NCI-H1417 treated with DMSO at 0.1 percent for 48 hours (cell line): ENCODE measurements at places on chromosomes 16 and 17.

DNA sequence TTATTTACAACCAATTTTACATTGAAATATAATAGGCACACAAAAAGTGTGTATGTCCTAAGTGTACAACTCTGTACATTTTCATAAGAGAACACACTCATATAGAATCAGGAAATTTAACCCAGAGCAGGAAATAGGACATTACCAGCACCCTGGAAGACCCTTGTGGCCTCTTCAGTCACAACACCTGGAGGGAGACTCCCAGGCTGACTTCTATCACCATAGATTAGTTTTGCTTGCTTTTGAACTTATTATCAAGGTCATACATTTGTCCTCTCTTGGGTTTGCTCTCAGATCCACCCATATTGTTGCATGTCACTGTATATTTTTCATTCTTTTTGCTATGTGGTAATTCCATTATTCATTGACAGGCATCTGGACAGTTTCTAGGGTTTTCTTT lies 5.8 kb downstream of the RIPOR1 start:
- DNase-seq = no peak

- DNase-seq = no peak
These were observed 43.2 kb downstream of the TSC2 start for GRCh38 chr16:2090777-2091546.

GRCh38 chr17:38538906-38539305 lies 66.8 kb downstream of the SRCIN1 start:
- DNase-seq = peak; percentile 26

GRCh38 chr16:25893332-25893731 lies 201.6 kb downstream of the HS3ST4 start:
- no peak for DNase-seq

DNA sequence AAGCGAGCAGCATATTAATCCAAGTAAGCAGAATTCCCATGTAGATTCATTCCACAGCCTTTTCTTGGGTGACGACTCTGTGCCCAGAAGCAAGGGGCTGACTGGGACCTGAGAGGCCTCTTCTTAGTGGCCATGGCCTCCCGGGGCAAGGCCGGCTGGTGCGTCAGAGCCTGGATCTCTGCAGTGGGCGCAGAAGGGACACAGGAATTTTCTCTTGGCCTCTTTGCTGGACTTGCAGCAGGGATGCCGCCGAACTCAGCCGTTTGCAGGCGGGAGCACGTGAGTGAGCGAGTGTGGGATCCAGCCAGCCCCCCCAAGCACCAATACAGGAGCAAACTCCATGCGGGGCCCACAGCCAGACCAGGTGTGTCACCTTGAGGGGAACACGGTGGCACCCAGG lies 151.8 kb downstream of the RPTOR start:
- no peak for DNase-seq

GRCh38 chr16:78297066-78297666 lies 197.7 kb downstream of the WWOX start:
- DNase-seq = no peak

DNA sequence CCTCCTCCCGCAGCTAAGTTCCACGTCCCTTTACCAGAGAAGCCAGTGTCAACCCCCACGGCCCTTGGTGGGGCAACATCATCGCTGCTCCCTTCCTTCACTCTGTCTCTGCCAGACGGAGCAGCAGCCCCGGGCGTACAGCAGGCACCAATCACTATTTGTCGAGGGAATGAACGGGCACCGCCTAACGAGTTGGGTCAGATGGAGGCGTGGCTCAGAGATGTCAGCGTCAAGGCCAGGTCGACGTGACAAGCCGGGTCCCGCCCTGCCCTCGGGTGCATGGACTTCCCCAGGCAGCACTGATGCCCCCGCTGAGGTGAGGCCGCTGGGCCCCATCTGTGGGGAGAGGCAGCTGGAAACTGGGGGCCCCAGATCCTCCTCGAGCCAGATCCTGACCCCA lies 50.0 kb downstream of the CBFA2T3 start:
- no peak for DNase-seq

GRCh38 chr17:41652461-41652970 lies 28.1 kb upstream of the KRT17 start:
- DNase-seq = no peak

- no peak for DNase-seq
These were observed 102.8 kb downstream of the CMIP start for GRCh38 chr16:81547194-81547938.

GRCh38 chr17:47279062-47279801 lies 25.6 kb downstream of the ITGB3 start:
- DNase-seq = no peak

GRCh38 chr16:57757326-57757786 lies 21.8 kb downstream of the KATNB1 start:
- DNase-seq = no peak

GRCh38 chr17:17540278-17540906 lies 44.2 kb upstream of the RASD1 start:
- no peak for DNase-seq

DNA sequence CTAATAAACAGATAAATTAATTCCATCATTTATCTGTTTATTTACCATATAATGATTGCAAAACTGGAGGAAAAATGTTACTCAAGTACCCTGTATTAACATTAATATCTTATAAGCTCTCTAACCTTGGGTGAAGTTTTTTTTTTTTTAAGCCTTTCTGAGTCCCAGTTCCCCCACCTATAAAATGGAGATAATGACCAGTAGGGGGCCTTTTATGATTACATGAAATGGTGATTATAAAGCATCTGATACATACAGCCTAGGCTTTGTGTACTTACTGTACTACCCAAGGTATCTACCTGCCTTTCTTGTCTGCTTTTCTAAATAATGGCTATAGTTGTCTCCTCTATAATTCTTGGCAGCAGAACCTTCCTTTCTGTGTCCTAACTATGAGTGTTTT lies 22.6 kb downstream of the LRRC36 start:
- DNase-seq = no peak

DNA sequence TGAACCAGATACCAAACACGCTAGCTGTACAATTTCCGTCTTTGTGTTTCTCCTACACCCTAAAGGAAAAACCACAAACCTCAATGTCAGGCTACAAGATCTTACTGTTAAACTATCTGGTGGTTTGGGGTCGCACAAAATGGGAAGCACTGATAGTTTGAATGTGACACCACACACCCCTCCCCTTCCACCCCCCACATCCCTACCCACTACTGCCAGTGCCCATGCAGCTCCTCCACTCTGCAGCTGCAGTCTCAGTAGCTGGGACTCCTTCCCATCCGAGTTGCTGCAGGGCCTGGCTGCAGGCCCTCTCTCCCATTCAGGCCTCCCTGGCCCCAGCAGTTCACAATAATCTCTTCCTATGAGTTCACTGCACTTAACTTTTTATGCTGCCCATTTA lies 18.4 kb downstream of the TRAP1 start:
- no peak for DNase-seq

- DNase-seq = no peak
These were observed 41.4 kb upstream of the CLEC18A start for GRCh38 chr16:69909760-69910159.

DNA sequence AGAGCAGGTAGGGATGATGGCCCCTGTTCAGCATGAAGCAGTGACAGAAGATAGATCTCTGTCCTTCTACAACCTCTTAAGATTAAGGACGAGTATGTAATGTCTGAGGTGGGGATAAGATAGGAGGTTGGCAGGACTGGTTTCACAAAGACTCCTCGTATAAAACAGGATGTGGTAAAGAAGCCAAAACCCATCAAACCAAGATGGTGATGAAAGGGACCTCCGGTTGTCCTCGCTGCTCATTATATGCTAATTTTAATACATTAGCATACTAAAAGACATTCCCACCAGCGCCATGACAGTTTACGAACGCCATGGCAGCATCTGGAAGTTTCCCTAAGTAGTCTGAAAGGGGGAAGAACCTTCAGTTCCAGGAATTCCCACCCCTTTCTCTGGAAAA lies 27.3 kb downstream of the MIS12 start:
- no peak for DNase-seq

DNA sequence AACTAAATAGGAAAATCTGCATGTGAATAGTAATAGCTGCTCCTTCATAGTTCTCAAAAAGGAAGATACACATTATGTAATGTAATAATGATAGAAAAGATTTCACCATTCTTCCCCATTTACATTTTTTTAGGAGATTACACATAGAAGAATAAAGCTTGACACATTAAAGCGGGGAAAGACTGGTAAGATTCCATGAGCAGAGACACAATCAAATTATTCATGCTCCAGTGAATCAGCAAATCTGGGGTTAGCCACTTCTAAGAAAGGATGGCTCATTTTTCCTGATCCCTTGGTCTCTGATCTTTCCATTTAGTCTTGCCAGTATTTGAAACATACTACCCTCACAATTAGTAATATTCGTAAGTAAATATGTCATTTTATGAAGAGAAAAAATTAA lies 81.9 kb downstream of the CA4 start:
- DNase-seq = no peak

GRCh38 chr16:27624154-27625049 lies 74.5 kb downstream of the KATNIP start:
- no peak for DNase-seq

- DNase-seq = no peak
These were observed 10.2 kb downstream of the MFSD6L start for GRCh38 chr17:8788998-8789397.

GRCh38 chr17:71438631-71439146 lies 682.1 kb upstream of the SOX9 start:
- DNase-seq = peak; percentile 12

GRCh38 chr17:31241116-31241515 lies 55.9 kb downstream of the OMG start:
- DNase-seq = no peak

DNA sequence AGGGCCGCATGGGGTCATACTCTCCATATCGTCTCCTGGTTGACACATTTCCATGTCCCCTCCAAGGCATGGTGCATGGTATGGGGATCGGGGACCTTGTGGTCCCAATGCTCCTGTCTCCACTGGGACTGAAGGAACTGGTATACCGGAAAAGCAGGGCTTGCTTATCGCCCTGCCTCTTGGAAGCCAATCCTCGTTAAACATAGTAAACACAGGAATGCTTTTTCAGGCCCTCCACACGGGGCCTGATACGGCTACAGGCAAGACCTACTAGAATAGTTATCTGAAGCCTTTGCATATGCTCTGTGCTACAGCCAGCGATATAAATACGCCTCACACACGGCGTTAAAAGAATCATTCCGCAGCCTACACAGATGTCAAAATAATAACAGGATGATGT lies 159.5 kb downstream of the SHISA9 start:
- no peak for DNase-seq
